ENCODE measurements at places on chromosomes 3 and 15. TPM values are rescaled to one million over a fixed set of nuclear protein-coding genes. Genes with fewer than 3 reads are reported as not detected.

- DNase-seq = peak; percentile 71
These were observed 12.1 kb upstream of the APBA2 start for GRCh38 chr15:28873585-28874190.

- DNase-seq = no peak
These were observed 137.0 kb upstream of the LINGO1 start for GRCh38 chr15:77769700-77770099.

DNA sequence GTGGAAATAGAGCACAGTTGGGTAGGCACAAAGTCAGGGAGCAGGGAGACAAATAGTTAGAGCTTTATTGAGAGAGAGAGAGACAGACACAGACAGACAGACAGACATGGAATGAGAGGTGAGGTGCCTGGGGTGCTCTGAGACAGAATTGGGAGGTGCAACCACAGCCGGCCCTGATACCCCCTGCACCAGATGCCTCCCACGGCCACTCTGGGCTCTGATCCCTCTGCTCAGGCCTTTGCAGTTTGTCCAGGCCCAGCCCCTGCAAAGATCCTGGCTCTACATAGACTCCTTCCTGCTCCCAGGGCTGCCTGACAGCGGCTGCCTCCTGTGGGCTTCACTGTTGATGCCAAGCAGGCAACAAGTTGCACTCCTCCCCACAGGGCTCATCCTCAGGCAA lies 283.8 kb downstream of the GABRG3 start:
- no peak for DNase-seq

DNA sequence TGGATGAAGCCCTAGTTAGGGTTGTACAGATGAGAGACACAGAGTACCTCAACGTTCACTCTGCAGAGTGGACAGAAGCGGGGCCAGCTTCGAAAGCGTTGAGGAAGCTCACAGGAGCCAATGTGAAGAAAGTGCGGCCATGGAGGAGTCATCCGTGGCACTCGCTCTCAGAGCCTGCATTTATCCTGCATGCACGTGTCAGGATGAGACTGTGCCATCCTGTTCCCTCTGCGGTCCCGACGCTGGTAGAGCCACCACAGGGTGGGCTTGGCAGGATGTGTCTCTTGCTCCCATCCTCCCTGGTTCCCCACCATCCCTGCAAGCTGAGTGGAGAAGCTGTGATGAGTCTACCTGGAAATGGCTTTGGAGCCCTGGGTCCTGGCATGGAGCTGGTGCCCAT lies 39.3 kb downstream of the KLHL25 start:
- DNase-seq = no peak

GRCh38 chr3:147400111-147400510 lies 6.2 kb downstream of the ZIC4 start:
- no peak for DNase-seq

DNA sequence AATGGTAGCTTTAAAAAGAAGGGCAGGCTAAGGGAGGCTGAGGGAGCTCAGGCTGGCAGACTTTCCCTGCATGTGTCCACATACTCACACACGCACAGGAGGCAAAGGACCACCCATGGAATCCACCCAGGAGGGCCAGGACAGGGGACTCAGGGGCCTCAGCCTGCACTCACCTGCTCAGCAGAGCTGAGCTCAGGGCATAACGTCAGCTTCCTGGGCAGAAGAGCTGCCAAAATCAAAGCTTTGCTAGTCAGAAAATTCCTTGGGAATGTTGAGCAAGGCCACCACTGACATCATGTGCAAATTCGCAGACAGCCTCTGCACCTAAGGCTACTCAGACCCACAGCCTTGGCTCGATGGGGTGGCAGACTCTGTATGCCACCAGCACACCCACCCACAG lies 16.4 kb upstream of the ALAS1 start:
- no peak for DNase-seq

DNA sequence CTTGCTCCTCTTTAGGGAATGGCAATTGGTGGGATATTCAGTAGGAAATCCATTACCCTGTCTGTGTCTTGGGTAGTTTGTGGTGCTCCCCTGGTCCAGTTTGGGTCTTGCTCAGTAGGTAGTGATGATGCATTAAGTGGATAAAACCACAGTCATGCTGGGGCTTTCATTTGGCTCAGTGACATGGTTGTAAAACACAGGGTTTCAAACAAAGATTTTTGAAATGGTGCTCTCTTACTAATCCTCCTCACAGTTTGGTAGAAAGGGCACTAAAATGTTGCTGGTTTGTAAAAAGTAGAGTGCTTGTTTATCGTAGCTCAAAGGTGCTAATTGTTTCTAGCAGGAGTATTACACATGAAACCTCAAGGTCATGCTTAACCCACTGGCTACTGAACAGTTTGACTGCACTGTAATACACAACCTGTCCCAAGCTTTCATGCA lies 22.9 kb downstream of the BBX start:
- no peak for DNase-seq

- no peak for DNase-seq
These were observed 174.1 kb downstream of the UACA start for GRCh38 chr15:70589221-70589620.

- DNase-seq = peak; percentile 65
These were observed 56.6 kb upstream of the POMGNT2 start for GRCh38 chr3:43162230-43163084.

DNA sequence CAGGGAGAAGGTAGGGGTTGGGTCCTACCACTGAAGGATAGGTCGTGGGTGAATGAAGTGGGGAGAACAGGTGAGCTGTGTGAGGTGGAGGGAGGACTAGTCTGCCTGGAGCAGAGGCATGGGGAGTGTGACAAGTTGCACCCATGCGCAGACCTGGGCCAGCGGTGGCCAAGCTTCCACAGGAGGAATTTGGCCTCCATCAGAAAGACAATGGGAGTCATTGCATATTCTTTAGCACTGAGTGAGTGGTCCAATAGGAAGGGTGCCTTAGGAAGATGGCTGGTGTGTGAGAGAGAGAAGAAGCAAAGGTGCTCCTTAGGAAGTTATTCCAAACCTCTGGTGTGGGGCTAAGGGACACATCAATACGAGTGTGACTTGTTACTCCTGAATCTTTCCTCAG lies 191.1 kb downstream of the KCNAB1 start:
- no peak for DNase-seq

- DNase-seq = peak; percentile 41
These were observed at the start of gene GCSAM for GRCh38 chr3:112132975-112133448. Gene GCSAM (minus strand): TSS chr3:112133248. CDS start chr3:112133120, 128 bp downstream.

GRCh38 chr3:62859203-62859791 lies 15.9 kb downstream of the CADPS start:
- no peak for DNase-seq

GRCh38 chr3:46338840-46339239 lies 15.1 kb upstream of the CCR2 start:
- DNase-seq = no peak

- DNase-seq = no peak
These were observed 49.0 kb downstream of the SUCLG2 start for GRCh38 chr3:67605377-67605776.

GRCh38 chr3:50381383-50381782 lies 22.1 kb upstream of the TMEM115 start:
- DNase-seq = no peak

GRCh38 chr3:44915702-44916438 lies 41.5 kb downstream of the TGM4 start:
- DNase-seq = no peak

IGF2BP2 gene
- total RNA-seq = 0.39 TPM

SOX2 gene
- not detected for total RNA-seq

LRRIQ4 gene
- 0.12 TPM for total RNA-seq

GOLGA8T gene
- total RNA-seq = 1.1 TPM

RBP2 gene
- not detected for total RNA-seq

KBTBD13 gene
- not detected for total RNA-seq

B2M gene
- 5,590 TPM for total RNA-seq

RAB6B gene
- not detected for total RNA-seq

C15orf39 gene
- total RNA-seq = 31.9 TPM
